ENCODE measurements at places on chromosomes 7 and 10.

GRCh38 chr10:21423850-21424249 lies 101.6 kb downstream of the SKIDA1 start:
- H3K27ac ChIP-seq = no peak overlapping the region
- DNase-seq = no peak
- peaks cover 6% of the 10 kb centered on the region for H3K4me1 ChIP-seq
- no peaks in the 10 kb centered on the region for H3K27me3 ChIP-seq

- no peak for DNase-seq
- no peaks in the 10 kb centered on the region for H3K36me3 ChIP-seq
- no peak overlapping the region for H3K27ac ChIP-seq
- no peaks in the 10 kb centered on the region for H3K27me3 ChIP-seq
- no peaks in the 10 kb centered on the region for H3K4me1 ChIP-seq
Measured at GRCh38 chr10:48744587-48744986, 59.9 kb downstream of the WDFY4 start.

DNA sequence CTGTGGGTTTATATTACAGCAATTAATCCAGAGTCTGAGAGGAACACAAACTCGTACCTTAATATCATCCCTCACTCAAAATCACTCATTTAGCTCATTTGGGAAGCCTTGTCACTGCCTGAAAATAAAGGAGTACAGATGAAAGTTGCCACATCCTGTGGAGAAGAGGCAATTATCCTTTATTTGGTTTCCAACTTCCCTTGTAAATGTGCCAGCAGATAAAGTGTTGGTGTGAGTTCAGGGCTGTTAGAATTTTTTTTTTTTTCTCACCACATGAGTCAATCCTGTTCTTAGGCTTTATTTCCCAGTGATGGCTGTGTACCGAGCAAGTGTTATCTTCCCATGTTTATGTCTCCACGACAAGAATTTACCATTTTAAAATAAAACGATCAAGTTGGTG lies 99.0 kb upstream of the SMIM30 start:
- no peaks in the 10 kb centered on the region for H3K36me3 ChIP-seq
- no peaks in the 10 kb centered on the region for H3K4me1 ChIP-seq
- H3K4me3 ChIP-seq = no peak overlapping the region
- H3K27ac ChIP-seq = no peak overlapping the region
- peak; percentile 13 for DNase-seq

DNA sequence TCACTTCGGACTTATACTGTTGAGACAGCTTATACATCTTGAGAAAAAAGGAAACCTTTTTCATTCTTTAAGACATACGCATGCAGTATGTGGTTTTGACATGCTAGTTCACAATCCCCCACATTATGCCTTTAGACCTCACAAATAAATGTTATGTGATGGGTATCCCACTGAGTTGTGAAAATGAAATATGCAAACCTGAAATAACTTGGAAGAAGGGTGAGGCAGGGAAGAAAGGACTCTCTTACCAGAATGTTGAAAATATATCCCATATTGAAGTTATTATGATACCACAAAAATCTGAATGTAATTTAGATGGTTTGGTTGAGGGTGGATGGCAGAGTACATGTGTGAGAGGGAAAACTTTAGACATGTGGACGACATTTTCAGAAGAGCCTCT lies 379.8 kb downstream of the BBS9 start:
- no peaks in the 10 kb centered on the region for H3K36me3 ChIP-seq
- no peak overlapping the region for H3K4me3 ChIP-seq
- DNase-seq = no peak
- H3K4me1 ChIP-seq = no peaks in the 10 kb centered on the region
- H3K27ac ChIP-seq = no peak overlapping the region

DNA sequence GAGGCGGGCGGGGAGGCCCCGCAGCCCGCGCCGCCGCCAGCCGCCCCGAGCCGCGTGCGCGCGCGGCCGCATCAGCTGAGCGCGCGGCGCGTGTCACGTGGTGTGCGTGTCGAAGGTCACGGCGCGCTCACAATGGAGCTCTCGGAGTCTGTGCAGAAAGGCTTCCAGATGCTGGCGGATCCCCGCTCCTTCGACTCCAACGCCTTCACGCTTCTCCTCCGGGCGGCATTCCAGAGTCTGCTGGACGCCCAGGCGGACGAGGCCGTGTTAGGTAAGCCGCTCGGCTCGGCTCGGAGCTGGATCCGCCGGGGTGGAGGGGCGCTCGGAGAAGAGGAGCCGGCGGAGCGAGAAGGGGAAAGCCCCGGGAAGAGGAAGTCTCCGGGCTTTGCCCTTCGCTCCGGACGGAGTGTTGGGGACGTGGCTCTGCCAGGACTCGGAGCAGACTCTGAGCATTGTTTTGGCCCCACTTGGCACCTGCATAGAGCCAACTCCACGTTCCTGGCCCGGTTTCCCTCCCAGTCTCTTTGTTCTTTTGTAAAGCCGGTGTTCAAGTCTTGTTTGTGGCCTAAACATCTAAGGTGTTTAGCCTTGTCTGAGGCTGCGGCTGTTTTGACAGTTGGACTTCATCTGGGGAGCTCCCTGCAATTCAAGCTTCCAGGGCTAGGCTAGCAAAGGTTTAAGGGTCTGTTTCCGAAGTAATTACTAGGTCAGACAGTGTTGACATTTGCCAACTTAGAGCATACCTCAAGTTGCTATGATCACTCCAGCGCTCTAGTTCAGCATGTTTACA lies at the start of gene COMMD3:
COMMD3 (plus strand) TSS at position 103 of the 790 bp plus-strand sequence; CDS start at position 133, 30 bp downstream.
- peak within 1 kb of the TSS; percentile 90 for H3K4me3 ChIP-seq
- no peaks in the 10 kb centered on the region for H3K36me3 ChIP-seq
- peak; percentile 88 for DNase-seq
- H3K27ac ChIP-seq = peak within 1 kb of the TSS; percentile 82
- no peaks in the 10 kb centered on the region for H3K4me1 ChIP-seq

DNA sequence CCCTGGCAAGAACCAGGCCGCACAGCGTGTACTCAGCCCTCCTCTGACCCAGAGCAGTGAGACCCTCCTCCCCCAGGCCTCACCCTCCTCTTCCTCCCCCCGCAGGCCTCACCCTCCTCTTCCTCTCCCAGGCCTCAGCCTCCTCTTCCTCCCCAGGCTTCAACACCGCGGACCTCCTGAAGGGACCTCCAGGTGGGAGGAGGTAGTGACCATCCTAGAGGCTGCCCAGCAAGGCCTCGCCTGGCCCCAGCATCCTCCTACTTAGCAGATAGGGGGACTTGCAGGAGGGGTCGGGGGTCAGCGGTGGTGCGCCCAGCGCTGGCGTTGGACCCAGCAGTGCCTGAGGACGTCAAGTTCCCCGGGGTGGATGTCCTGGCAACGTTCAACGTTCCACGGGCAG lies 270.8 kb downstream of the ELFN1 start:
- H3K36me3 ChIP-seq = no peaks in the 10 kb centered on the region
- DNase-seq = no peak
- H3K27me3 ChIP-seq = no peaks in the 10 kb centered on the region
- no peaks in the 10 kb centered on the region for H3K4me1 ChIP-seq

- H3K36me3 ChIP-seq = no peaks in the 10 kb centered on the region
- H3K27ac ChIP-seq = no peak overlapping the region
- no peaks in the 10 kb centered on the region for H3K4me1 ChIP-seq
- DNase-seq = no peak
- H3K4me3 ChIP-seq = no peak overlapping the region
- no peaks in the 10 kb centered on the region for H3K27me3 ChIP-seq
Measured at GRCh38 chr10:131822013-131822691, 78.7 kb upstream of the PPP2R2D start.

GRCh38 chr7:22932896-22933295 lies 81.0 kb downstream of the HYCC1 start:
- no peak overlapping the region for H3K27ac ChIP-seq
- H3K4me1 ChIP-seq = peaks cover 7% of the 10 kb centered on the region
- H3K4me3 ChIP-seq = no peak overlapping the region
- peak; percentile 50 for DNase-seq
- H3K36me3 ChIP-seq = no peaks in the 10 kb centered on the region

- DNase-seq = no peak
- H3K27ac ChIP-seq = no peak overlapping the region
- no peaks in the 10 kb centered on the region for H3K4me1 ChIP-seq
- no peak overlapping the region for H3K4me3 ChIP-seq
- no peaks in the 10 kb centered on the region for H3K36me3 ChIP-seq
Measured at GRCh38 chr10:1424648-1425047, 312.7 kb downstream of the ADARB2 start.

GRCh38 chr10:106053061-106053460 lies 1111.4 kb downstream of the SORCS1 start:
- no peaks in the 10 kb centered on the region for H3K36me3 ChIP-seq
- no peak overlapping the region for H3K27ac ChIP-seq
- DNase-seq = no peak
- no peak overlapping the region for H3K4me3 ChIP-seq
- H3K27me3 ChIP-seq = no peaks in the 10 kb centered on the region
- H3K4me1 ChIP-seq = no peaks in the 10 kb centered on the region

GRCh38 chr7:91043186-91043585 lies 221.0 kb upstream of the FZD1 start:
- no peaks in the 10 kb centered on the region for H3K4me1 ChIP-seq
- no peak overlapping the region for H3K4me3 ChIP-seq
- H3K36me3 ChIP-seq = no peaks in the 10 kb centered on the region
- no peak overlapping the region for H3K27ac ChIP-seq

GRCh38 chr7:45594745-45595535 lies 20.8 kb downstream of the ADCY1 start:
- no peak overlapping the region for H3K4me3 ChIP-seq
- DNase-seq = no peak
- H3K27ac ChIP-seq = no peak overlapping the region
- no peaks in the 10 kb centered on the region for H3K27me3 ChIP-seq
- H3K4me1 ChIP-seq = no peaks in the 10 kb centered on the region
- no peaks in the 10 kb centered on the region for H3K36me3 ChIP-seq

- H3K4me3 ChIP-seq = no peak overlapping the region
- no peak for DNase-seq
- no peaks in the 10 kb centered on the region for H3K4me1 ChIP-seq
- H3K27ac ChIP-seq = no peak overlapping the region
Measured at GRCh38 chr10:35696392-35697287, 54.5 kb upstream of the FZD8 start.

DNA sequence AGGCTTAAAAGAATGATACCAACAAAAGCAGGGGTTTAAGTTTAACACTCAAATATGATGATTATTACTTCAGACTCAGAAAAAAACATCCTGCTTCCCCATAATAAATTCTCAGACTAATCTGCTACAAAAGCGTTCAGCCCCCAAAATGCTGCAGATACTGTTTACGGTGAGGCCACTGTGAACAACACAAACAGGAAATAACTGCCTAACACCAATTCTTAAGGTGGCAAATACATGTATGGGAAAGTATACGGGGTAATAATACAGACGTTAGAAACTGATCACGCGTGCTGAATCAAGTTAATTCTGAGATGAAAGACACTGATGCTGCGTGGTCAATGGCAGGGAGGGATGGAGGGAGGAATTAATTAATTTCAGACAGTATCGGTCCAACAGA lies 62.0 kb upstream of the RHEB start:
- no peak for DNase-seq
- H3K36me3 ChIP-seq = no peaks in the 10 kb centered on the region
- H3K27me3 ChIP-seq = no peaks in the 10 kb centered on the region

GRCh38 chr10:14439451-14440259 lies 108.9 kb upstream of the FRMD4A start:
- H3K4me3 ChIP-seq = no peak overlapping the region
- DNase-seq = peak; percentile 25
- no peaks in the 10 kb centered on the region for H3K36me3 ChIP-seq
- no peak overlapping the region for H3K27ac ChIP-seq
- H3K4me1 ChIP-seq = no peaks in the 10 kb centered on the region

GRCh38 chr10:119620241-119621077 lies 23.7 kb upstream of the TIAL1 start:
- no peaks in the 10 kb centered on the region for H3K27me3 ChIP-seq
- DNase-seq = peak; percentile 40
- H3K4me3 ChIP-seq = no peak overlapping the region
- H3K4me1 ChIP-seq = peaks cover 7% of the 10 kb centered on the region

DNA sequence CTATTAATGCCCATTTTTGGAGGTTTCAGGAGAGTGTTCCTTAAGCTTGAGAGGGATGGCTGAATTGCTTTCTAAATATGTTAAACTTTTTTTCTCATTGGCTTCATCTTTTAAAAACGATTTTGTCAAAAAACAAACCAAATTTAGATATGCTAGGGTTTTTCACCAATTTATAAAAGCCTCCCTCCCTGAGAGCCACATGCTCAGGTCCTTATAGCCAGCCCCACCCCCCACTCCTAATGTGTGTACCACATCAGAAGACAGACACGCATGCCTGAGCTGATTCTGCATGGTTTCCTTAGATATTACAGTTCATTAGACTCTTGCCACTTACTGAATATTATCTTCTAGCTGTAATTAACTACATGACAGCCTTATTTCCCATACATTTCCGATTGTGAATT lies 2.0 kb downstream of the CUL1 start:
- no peak overlapping the region for H3K27ac ChIP-seq
- H3K4me1 ChIP-seq = peaks cover 13% of the 10 kb centered on the region

GRCh38 chr7:51467384-51468017 lies 150.9 kb upstream of the COBL start:
- no peaks in the 10 kb centered on the region for H3K27me3 ChIP-seq
- H3K4me1 ChIP-seq = no peaks in the 10 kb centered on the region
- no peak overlapping the region for H3K27ac ChIP-seq
- H3K4me3 ChIP-seq = no peak overlapping the region

- no peak for DNase-seq
- H3K27ac ChIP-seq = no peak overlapping the region
- no peaks in the 10 kb centered on the region for H3K27me3 ChIP-seq
Measured at GRCh38 chr7:67432536-67433234, 436.1 kb downstream of the TYW1 start.

GRCh38 chr10:116608686-116609594 lies 11.8 kb upstream of the PNLIPRP2 start:
- no peak overlapping the region for H3K27ac ChIP-seq
- no peak overlapping the region for H3K4me3 ChIP-seq
- DNase-seq = no peak
- no peaks in the 10 kb centered on the region for H3K4me1 ChIP-seq
- H3K36me3 ChIP-seq = no peaks in the 10 kb centered on the region

DNA sequence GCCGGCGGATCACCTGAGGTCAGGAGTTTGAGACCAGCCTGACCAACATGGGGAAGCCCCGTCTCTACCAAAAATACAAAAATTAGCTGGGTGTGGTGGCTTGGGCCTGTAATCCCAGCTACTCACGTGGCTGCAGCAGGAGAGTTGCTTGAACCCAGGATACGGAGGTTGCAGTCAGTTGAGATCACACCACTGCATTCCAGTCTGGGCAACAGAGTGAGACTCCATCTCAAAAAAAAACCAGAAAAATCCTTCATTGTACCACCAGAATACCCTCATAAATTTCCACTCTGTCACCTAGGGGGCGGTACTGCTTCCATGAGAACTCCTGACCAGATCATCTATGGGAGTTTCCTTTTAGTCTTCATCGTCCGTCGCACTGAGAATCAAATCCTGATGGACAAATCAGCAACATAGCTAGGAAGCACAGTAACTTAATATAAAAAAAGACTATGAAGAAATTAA lies 225.8 kb upstream of the KLF14 start:
- H3K27me3 ChIP-seq = no peaks in the 10 kb centered on the region
- no peaks in the 10 kb centered on the region for H3K36me3 ChIP-seq
- H3K4me3 ChIP-seq = peak overlapping the region; percentile 24
- peak; percentile 73 for DNase-seq

GRCh38 chr10:119679480-119679829 lies 28.3 kb downstream of the BAG3 start:
- peaks cover 8% of the 10 kb centered on the region for H3K36me3 ChIP-seq
- H3K27ac ChIP-seq = no peak overlapping the region
- no peaks in the 10 kb centered on the region for H3K27me3 ChIP-seq
- H3K4me1 ChIP-seq = peaks cover 30% of the 10 kb centered on the region
- no peak overlapping the region for H3K4me3 ChIP-seq
- no peak for DNase-seq

- DNase-seq = peak; percentile 90
- H3K27me3 ChIP-seq = no peaks in the 10 kb centered on the region
- H3K36me3 ChIP-seq = no peaks in the 10 kb centered on the region
- H3K4me3 ChIP-seq = no peak overlapping the region
Measured at GRCh38 chr7:117645481-117646165, 165.8 kb downstream of the CFTR start.

- H3K36me3 ChIP-seq = no peaks in the 10 kb centered on the region
- no peak overlapping the region for H3K4me3 ChIP-seq
Measured at GRCh38 chr7:155490697-155491628, 33.0 kb downstream of the EN2 start.

Measured in fibroblast of lung (primary cell).